SHP77 (cell line): ENCODE measurements at places on chromosomes 6 and 20.

GRCh38 chr20:12827816-12828385 is 180.9 kb upstream of the SPTLC3 start:
- no peak for DNase-seq

- no peak for DNase-seq
These were observed 67.6 kb upstream of the RIN2 start for GRCh38 chr20:19690462-19690861.

DNA sequence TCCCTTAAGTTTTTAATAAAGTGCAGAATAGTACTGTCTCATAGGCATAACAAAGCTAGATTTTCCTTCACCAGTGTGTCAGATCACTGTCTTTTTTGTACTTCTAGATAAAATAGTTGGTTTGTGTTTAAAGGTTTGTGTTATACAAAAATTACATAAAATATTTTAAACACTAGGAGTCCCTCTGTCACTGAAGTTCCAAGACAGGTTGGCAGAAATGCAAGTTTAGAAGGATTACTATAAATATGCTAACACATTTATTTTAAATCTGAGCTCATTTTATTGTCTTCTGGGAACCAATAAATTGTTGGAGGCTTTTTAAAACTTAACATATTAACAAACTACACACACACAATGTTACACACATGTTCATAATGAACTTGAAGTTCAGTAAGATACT is 30.8 kb upstream of the RUNX2 start:
- DNase-seq = no peak

- DNase-seq = no peak
These were observed 24.1 kb downstream of the DEK start for GRCh38 chr6:18240230-18240629.

- DNase-seq = no peak
These were observed 481.9 kb downstream of the UTRN start for GRCh38 chr6:144767051-144767450.

- peak; percentile 86 for DNase-seq
These were observed 136.6 kb downstream of the GMDS start for GRCh38 chr6:2108700-2109306.

DNA sequence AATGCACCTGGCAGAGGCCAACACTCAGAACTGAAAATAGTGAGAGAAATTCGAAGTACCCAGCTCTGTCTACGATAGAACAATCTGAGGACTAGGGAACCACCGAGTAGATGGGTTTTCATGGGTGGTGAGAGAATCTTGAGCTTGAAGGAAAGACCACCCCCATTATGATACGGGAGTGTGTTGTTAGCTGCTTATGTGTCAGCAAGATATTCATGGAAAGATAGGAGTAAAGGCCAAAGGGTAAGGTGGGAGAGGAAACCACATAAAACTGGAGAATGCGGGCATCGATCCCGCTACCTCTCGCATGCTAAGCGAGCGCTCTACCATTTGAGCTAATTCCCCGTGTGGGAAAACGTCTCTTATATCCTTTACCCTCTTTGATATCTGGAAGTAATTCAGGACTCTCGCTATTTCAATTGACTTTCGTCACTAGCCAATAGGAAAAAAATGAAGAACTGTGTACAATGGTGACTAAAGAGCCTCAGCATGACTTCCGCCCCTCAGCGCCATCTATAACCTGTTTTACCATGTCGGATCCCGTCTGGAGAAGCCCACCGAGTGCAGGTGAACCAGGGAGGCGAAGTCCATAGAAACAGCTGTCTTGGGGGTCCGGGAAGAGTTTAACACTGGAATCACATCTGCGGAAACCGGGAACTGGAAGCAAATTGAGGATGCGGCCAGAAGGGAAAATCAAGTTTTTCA is 25.0 kb upstream of the ABT1 start:
- DNase-seq = peak; percentile 82

DNA sequence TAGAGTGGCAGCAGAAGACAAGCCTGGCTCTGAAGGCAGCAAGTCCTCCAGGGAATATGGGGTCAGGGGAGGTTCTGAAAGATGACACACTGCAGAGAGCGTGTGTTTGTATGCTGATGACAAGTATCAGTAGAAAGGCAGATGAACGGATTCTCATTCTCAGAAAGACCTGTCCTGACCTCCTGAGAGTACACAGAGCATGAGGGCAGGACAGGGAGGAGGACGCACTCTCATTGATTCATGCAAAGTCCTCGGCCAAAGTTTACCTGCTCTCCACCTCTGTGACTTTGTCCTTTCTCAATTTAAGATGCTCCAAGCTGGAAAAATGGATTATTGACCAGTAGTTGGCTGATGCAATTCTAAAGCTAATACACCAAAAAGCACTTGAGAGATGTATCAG is 156.7 kb downstream of the LPA start:
- DNase-seq = no peak

DNA sequence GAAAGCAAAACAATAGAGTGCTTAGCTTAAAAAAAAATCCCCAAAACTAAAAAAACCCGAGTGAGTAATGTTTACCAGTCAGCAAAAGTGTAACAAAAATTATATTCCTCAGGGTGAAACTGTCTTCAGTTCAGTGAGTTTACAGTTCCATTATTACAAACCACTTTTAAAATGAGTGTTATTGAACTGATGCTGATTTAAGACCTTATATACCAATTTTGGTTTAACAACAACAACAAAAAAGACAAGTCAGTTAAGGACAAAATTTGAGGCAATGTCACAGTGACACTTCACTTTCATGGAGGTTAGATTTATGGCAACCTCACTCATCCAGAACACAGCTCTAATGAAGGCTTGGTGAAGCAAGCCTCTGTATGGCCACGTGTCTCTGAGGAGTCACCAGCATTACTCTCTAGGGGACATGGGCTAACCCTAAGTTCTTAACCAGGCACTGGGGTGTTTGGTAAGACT is 630.8 kb downstream of the PHF3 start:
- no peak for DNase-seq

- no peak for DNase-seq
These were observed 13.9 kb downstream of the MCM9 start for GRCh38 chr6:118921084-118921483.

GRCh38 chr6:12348530-12349511 is 58.7 kb downstream of the EDN1 start:
- no peak for DNase-seq

GRCh38 chr20:1083431-1084080 is 34.8 kb upstream of the PSMF1 start:
- no peak for DNase-seq

- DNase-seq = peak; percentile 16
These were observed 248.0 kb downstream of the CDH26 start for GRCh38 chr20:60206259-60206658.

DNA sequence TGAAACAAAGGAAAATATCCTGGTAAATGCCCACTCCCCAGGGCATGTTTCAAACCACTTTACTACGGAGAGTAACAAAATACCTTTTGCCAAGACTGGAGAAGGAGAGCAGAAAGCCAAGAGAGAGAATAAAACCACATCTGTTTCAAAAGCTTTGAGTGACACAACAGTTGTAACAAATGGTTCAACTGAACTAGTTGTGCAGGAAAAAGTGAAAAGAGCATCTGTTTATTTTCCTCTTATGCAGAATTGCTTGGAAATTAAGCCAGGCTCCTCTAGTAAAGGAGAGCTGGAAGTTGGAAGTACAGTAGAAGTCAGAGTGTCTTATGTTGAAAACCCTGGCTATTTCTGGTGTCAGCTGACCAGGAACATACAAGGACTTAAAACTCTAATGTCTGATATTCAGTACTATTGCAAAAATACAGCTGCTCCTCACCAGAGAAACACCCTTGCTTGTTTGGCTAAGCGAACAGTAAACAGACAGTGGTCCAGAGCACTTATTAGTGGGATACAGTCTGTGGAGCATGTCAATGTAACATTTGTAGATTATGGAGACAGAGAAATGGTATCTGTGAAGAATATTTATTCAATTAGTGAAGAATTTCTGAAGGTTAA is 2.6 kb downstream of the TDRD6 start:
- no peak for DNase-seq

DNA sequence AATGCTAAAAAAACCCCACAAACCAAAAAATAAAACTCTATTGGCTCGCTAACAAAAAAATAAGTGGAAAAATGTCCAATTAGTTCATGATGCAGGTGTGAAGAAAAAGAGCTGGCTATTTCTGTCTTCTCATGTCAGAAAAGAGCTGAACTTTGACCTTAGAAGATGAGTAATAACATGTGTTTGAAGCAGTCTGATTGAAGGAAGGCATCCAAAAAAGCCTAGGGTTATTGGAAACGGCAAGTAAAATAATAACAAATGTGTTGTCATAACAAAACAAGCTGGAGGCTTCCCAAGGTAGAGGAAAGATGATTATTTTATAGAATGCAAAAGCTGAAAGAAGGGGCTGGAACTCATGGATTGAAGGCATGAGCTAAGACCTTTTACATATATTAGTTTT is 94.4 kb upstream of the FAM184A start:
- no peak for DNase-seq

DNA sequence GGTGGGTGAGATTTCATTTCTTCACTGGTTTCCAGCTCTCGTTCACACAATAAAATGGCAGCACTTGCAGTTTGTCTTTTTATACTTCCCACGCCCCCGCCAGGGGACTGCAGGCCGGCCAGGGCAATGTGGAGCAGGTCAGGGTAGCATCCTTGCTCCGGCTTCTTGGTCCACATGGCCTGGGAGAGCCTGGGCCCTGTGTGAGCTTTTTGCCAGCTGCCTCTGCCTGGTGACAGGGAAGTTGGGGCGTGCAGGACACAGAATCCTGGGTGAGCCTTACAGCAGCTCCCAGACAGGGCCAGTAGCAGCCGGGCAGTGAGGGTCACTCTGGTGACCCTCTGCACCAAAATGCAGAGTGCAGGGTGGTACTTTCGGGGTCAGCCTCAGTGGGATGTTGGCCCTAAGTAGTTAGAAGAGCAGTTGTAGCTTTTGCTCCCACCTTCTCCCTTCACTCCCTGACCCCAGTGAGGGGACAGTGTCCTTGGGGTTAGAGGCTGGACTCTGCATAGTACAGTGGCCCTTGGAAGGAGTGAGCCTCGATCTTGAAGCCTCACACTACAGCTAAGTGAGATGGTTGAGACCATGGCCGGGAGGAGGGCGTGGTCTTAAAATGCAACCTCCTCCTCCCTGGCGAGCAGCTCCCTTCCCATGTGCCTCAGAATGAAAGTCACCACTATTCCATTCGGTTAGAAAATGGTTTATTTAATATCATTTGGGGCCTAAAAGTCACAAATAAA is 23.8 kb downstream of the PYGB start:
- DNase-seq = no peak

DNA sequence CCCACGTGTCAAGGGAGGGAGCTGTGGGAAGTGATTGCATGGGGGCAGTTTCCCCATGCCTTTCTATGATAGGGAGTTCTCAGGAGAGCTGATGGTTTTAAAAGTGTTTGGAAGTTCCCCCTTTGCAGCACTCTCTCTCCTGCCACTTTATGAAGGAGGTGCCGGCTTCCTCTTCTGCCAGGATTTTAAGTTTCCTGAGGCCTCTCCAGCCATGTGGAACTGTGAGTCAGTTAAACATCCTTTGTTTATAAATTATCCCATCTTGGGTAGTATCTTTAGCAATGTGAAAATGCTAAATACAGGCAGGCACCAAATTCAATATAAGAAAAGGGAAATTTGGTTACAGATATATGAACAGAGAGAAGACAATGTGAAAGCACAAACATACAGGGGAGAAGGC is 96.4 kb upstream of the EPHA7 start:
- no peak for DNase-seq

- DNase-seq = no peak
These were observed 80.0 kb upstream of the TOP1 start for GRCh38 chr20:40948465-40949267.

DNA sequence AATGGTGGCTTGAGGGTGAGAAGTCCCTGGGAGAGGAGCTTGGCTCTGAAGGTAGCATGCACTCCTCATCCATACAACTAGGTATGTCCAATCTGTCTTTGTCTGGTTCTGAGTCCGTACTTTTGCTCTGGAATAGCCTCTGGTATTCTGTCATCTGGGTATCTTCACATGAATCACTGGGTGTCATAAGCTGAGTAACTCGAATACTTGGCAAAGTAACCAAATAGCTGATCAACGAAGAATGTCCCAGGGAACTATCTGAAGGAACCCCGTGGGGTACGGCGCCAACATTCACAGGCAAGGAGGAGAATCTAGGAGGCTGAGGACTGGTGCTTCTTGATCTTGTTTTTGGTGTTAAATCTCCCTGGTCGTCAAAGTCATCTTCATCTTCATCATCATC is 184.8 kb downstream of the HIVEP2 start:
- no peak for DNase-seq

GRCh38 chr6:111030008-111031007 is 48.5 kb downstream of the RPF2 start:
- DNase-seq = no peak

GRCh38 chr6:48764286-48765044 is 653.5 kb upstream of the PTCHD4 start:
- DNase-seq = no peak

DNA sequence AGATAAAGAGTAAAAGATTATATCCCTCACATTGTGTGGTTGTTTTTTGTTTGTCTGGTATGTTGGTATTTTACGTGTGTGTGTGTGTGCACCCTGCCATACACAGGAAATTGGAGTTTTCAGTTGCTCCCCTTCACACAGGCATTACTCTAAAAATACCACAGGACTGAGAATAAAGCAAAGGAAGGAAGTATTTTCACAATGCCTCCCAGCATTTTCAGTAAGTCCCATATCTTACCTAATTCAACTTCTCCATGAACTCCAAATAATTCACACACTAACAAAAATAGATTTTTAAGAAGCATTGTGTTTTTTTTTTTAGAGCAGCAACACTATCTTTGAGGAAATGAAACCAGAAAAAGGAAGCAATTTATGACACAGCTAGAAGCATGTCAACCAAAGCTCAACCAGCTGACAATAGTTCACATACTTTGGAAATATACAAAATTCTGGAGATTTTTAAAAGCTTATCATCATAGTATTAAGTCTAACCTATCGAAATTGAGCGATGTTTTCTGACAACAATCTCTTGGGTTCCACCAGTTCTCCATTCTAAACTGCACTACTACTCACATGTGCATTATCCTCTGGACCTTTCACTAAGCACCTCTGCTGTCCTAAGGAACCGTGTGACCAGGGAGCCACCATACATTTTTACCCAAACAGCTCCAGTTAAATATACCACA is 2.1 kb downstream of the UBE2J1 start:
- no peak for DNase-seq

DNA sequence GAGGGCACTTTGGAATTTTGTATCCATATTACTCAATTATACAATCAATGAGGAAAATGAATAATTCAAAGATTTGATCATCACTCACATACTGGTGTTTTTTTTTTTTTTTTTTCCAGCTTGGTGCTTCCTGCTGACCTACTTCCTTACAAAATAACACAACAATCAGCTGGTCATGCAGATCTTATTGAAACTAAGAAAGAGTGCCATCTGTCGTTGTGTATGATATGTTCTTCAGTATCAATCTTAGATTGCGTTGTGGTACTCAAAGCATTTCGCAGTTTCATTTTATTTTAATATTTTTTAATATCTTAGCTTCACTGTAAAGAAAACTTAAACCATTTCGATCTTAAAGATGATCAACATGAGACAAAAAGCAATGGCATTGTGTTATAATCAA is 155.6 kb downstream of the OGFRL1 start:
- DNase-seq = no peak

DNA sequence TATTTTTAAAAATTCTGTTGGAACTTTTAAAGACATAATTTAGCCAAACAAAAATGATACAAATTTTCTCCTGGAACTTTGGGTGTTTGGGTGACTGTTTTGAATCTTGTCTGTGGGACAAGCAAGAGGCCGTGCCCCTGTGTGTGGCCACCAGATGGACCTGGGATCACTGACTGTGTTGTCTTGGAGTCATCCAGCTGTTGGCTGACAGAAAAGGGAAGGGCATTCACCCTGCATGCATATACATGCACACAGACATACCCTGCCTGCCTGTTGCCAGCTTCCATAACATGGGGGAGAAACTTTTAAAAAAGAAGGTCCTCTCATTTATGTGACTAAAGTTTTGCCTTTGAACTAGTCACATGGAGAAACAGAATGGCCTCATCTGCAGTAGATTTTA is 72.7 kb downstream of the BLOC1S5 start:
- no peak for DNase-seq
